Stimulated activated CD8-positive, alpha-beta memory T cell treated with anti-CD3 and anti-CD28 coated beads, Interleukin-4, amount 100 ng/mL, for 4 hours (primary cell): ENCODE measurements at places on chromosomes 4 and X.

DNA sequence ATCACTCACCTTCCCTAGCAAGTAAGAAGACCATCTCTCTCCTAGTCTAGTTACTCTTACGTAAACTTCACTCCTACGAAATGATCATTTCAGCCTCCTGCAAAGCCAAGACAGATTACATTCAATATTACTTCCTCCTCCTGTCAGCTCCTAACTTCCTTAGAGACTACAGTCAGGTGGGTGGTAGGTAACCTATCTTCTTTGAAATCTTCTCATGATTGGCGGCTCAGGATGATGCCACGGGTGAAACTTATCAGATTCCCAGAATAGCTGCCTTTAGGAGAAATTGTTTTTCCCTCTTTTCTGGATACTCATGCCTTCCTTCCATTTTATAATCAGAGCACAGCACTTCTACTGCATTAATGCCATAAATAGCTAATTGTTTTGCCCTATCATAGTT, 744.8 kb upstream of the HS3ST1 start:
- DNase-seq: no peak

DNA sequence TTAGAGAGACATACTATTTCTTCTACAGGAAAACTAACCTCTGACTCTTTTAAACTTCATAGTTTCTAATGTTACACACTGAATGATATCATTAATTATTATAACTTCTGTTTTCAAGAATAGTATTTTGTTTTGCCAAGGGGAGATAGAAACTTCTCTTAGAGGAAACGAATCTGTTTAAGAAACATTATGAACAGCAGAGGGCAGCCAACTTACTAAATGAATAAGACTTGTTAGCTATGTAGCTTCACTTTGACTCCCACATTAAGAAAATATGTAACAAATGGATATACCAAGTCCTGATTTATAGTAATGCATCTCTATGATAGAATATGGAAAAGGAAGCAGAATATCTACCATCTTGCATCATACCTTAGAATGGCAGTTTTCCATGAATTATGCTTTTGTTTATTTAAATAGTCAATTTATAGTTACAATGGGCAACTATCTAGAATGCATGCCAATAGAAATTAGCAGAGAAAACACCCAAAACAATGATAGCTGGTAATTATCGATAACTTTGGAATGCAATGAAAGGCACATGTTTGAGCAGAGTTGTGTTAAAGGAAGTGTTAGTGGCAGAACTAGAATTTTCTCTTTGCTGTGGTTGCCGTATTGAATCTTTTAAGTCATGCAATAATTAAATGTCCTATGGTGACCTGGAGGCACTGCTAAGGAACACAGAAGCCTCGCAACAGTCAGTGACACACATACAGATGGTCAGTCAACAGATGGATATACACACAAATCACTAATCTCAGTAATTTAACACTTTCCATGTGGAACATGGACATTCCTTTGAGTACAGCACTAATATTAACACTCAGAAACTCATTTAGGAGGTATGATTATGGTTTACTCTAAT, 105.7 kb upstream of the PDLIM3 start:
- DNase-seq: no peak

GRCh38 chr4:163701916-163702315, 207.4 kb downstream of the TMA16 start:
- DNase-seq: no peak

DNA sequence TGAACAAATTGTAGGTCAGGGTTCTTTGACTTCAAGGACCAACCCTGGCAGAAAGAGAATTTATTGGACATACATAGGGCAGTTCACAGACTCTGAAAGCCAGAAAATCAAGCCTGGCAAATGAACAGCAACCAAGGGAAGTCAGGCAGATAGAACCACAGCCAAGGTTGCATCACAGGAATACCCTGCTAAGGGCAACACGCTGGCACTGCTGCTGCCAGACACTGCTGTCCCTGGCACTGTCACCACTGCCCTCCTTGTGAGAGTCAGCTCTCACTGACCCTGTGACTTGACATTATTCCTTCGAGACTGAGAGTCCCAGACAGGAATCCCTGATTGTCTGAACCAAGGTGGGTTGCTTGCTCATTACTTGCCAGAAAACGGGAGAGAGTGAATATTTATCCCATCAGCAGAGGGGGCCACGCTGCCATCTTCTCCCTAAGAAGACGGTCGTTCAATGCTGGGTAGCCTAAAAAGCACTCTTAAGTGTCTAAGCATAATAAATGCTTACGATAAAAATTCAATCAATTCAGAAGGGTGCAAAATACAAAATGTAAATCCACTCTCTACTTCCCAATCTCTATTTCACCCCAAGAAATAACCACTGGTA, 23.2 kb upstream of the PTTG2 start:
- DNase-seq: no peak

DNA sequence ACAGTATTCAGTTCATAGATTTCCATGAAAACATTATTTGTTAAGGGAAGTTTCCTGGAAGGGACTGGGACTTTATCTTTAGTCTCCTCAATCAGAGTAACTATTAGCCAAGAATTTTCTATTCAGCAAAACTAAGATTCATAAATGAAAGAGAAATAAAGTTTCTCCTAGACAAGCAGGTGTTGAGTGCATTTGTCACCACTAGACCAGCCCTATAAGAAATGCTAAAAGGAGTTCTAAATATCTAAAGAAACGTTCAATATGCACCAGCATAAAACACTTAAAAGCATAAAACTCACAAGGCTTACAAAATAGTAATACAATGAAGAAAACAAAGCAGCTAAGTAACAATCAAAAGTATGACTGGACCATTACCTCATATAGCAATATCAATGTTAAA, 423.0 kb downstream of the TECRL start:
- DNase-seq: no peak

GRCh38 chrX:16023790-16024734, 99.3 kb upstream of the GRPR start:
- DNase-seq: no peak

- no peak for DNase-seq
Measured at GRCh38 chrX:65127842-65128241, 151.6 kb upstream of the ZC4H2 start.

DNA sequence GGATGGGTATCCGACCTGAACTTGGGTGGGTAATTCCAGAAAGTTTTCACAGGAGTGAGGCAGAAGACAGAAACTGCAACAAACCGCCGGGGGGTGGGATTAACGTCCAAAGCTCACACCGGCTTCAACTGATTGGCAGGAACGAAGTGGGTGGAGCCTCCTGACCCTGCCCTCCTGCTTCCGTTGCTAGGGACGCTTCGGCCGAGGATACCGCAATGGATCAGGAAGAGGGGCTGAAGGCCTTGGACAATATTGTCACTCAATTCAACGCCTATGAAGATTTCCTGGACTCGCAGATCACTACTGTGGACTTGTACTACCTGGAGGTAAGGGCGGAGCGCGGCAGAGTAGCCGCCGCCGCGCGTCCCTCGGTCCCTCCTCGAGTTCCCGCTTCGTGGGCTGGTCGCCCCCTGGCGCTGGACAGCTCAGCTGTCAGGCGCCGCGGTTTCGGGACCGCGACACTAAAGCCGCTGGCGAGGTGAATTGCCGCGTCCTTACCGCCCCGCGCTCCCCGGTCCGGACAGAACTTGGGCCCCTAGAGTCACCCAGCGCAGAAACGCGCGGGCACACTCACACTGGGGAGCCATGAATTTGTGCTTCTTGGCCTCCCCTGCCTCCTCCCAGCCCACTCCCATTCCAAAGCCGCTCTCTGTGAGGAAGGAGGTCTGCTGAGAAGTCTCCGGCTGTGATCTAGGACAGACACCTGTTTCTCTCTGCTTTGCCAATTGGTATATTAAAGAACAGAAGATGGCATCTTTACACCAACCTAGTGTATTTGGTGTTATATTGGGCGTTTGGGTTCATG, at the start of gene CFAP299:
Gene CFAP299, plus strand, starts transcription at position 177 of the 805 bp plus-strand sequence.
- DNase-seq: peak; percentile 1

- DNase-seq: no peak
Measured at GRCh38 chr4:10009861-10010500, 11.3 kb downstream of the SLC2A9 start.

GRCh38 chr4:158314756-158315487, 104.6 kb downstream of the TMEM144 start:
- no peak for DNase-seq

GRCh38 chr4:148216866-148217814, 225.1 kb downstream of the NR3C2 start:
- DNase-seq: no peak

- DNase-seq: no peak
Measured at GRCh38 chr4:182510836-182511235, 267.6 kb downstream of the TENM3 start.

GRCh38 chrX:112254896-112255295, 172.3 kb upstream of the TRPC5 start:
- DNase-seq: no peak

GRCh38 chr4:100017637-100018310, 67.7 kb upstream of the H2AZ1 start:
- DNase-seq: no peak

- DNase-seq: no peak
Measured at GRCh38 chr4:39528061-39528465, 824 bp upstream of the UGDH start.

- DNase-seq: no peak
Measured at GRCh38 chrX:93422693-93423092, 250.7 kb downstream of the NAP1L3 start.
